Sciatic nerve (tissue), 2 donors: ENCODE measurements at places on chromosomes 6 and 20.

- no peak for DNase-seq
Measured at GRCh38 chr6:158919865-158920264, 80.1 kb downstream of the RSPH3 start.

- DNase-seq = peak; percentile 83
Measured at GRCh38 chr20:54103067-54103761, 32.8 kb upstream of the BCAS1 start.

GRCh38 chr6:7674291-7674690 lies 51.6 kb upstream of the BMP6 start:
- DNase-seq = no peak

- DNase-seq = no peak
Measured at GRCh38 chr6:84358581-84358980, 131.1 kb upstream of the CEP162 start.

- DNase-seq = no peak
Measured at GRCh38 chr6:79184641-79185040, 49.8 kb downstream of the HMGN3 start.

GRCh38 chr6:169365567-169366257 lies 112.1 kb upstream of the THBS2 start:
- no peak for DNase-seq

DNA sequence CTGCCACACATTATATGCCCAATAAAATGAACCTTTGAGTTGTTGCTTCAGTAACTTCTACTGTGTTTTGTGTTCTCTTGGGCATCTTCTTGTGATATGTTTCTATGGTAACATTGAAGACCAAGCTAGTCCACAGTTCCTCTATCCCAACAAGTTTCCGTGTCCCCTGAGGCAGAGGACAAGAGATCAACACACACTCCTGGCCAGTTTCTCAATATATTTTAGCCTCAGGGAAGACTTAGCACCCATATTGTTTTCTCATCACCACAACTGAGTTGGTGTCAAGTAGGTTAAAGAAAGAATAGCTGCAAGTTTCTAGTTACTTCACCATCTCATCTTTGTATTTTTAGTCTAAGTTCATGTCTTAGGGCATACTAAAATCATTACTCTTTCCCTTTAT lies 277.5 kb downstream of the UST start:
- DNase-seq = no peak

- no peak for DNase-seq
Measured at GRCh38 chr20:17610566-17611289, 40.9 kb downstream of the DSTN start.

DNA sequence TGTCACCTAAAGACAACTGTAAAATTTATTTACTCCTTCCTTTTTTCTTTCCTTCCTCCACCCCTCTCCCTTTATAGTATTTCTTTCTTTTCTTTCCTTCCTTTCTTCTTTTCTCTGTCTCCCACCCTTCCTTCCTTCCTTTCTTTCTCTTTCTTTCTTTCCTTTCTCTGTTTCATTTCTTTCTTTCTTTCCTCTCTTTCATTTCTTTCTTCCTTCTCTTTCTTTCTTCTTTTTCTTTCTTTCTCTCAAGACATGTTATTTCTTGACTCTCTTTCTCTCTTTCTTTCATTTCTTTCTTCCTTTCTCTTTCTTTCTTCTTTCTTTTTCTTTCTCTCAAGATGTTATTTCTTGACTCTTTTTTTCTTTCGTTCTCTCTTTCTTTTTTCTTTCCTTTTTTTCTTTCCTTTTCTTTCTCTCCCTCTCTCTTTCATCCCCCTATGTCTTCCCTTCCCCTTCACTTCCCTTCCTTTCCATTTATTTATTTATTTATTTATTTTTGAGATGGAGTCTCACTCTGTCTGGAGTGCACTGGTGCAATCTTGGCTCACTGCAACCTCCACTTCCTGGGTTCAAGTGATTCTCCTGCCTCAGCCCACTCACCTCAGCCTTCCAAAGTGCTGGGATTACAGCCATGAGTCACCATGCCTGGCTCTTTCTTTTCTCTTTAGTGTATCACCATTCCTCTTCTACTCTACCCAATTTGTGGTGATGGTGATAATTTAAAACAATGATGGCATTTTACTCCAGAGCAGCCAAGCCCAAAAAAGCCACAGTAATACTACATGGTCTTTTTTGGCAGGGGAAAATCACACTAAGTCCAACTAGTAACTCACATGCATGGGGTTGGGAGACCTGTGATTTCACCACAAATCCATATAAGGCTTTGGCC lies 188.2 kb downstream of the ADGRG6 start:
- DNase-seq = no peak

DNA sequence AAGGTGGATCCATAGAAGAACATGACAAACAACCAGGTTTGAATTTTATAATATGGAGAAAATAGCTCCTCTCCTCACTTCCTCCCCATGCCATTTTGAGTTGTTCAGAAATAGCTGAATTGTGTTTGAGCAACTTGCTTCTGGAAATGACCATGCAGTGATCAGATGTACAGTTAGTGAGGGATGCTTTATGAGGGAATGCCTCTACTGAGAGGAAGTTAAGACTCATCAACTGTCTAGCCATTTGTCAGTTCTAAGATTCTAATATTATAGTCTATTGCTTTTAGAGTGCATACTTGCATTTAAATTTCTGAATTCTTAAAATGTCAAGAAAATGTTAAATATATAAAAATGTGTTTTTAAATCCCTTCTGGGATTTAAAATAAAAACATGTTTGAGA lies 3.8 kb downstream of the LAMA2 start:
- no peak for DNase-seq

- no peak for DNase-seq
Measured at GRCh38 chr6:129236001-129236517, 353.1 kb downstream of the LAMA2 start.

- no peak for DNase-seq
Measured at GRCh38 chr20:59331721-59332329, 31.4 kb downstream of the EDN3 start.

DNA sequence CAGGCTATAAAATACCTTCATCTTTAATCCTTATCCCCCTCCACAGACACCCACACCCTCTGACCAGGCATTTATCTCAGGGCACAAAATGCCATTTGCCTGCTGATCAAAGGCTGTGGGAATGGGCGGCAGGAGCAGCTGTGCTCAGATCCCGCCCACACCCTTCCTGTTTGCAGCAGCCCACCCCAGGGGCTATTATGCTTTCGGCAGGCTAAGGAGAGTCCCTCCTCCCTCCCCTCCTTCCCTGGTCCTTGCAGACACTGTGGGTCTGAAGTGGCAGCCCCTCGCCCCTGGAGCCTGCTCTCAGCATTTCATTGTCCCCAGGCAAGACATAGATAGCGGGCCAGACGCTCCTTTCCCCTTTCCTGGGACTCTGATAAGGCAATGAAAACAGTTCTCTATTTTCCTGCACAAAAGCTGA lies 220.8 kb upstream of the HEY2 start:
- no peak for DNase-seq

DNA sequence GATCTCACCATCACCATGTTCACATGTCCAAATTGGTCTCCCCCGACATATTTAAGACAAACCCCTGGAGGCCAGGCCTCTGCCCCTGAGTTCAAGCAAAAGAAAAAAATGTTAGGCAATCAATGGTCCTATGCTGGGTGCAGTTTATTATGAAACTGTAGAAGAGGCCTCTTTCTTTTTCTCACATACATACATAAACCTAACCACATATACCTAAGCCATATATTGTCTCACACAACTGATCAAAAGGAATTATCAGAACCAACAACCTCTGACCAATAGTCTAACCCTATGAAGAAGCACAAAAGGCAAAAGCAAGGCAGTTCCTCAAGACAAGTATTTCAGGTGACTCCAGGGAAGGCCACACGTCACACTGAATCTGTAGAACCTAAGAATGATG lies 49.9 kb downstream of the ILRUN start:
- DNase-seq = no peak

DNA sequence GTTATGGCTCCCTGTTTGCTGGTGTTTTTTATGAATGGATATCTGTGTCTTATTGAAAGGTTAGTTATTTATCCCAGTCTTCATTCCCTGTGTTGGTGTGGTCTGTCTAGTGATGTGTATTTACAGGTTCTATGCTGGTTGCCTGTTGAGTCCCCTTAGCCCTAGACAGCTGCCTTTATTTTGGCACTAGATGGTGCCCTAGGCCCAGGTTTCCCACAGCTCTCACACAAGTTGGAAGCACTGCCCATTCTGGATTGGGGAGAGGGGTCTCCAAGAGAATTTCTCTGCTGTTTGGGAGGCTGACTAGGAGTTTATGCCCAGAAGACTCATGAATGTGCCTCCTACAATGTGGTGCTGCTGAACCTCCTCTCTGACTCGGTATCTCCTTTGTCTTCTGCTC lies 12.4 kb downstream of the GRM1 start:
- DNase-seq = no peak

DNA sequence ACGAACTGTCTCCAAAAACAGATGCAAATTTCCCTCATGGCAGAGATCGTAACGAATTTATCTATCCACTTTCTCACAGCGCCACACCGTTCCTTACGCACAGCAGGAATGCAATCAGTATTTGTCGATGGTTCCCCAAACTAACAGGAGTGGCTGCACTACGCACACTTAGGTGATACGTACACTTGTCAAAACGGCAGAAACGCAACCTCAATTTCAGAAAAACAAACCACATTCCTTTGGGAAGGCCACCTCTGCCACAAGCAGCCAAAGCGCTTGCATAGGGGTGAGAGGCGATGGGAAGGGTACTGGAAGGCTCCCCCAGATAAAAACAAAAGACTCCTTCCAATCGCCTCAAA lies 638 bp downstream of the MDN1 start:
- no peak for DNase-seq

- no peak for DNase-seq
Measured at GRCh38 chr6:44176762-44177509, 18.3 kb downstream of the CAPN11 start.

DNA sequence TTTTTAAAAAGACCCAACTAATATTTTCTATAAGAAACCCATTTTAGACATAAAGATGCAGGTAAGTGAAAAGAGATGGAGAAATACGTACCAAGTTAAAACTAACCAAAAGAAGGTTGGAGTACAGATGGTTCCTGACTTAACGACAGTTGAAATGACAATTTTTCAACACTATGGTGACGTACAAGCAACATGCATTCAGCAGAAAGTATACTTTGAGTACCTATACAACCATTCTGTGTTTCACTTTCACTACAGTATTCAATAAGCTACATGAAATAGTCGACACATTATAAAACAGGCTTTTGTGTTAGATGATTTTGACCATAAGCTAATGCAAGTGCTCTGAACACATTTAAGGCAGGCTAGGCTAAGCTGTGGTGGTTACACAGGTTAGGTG lies 228.9 kb downstream of the RNGTT start:
- no peak for DNase-seq

- DNase-seq = no peak
Measured at GRCh38 chr20:13205425-13205824, 15.6 kb upstream of the ISM1 start.

DNA sequence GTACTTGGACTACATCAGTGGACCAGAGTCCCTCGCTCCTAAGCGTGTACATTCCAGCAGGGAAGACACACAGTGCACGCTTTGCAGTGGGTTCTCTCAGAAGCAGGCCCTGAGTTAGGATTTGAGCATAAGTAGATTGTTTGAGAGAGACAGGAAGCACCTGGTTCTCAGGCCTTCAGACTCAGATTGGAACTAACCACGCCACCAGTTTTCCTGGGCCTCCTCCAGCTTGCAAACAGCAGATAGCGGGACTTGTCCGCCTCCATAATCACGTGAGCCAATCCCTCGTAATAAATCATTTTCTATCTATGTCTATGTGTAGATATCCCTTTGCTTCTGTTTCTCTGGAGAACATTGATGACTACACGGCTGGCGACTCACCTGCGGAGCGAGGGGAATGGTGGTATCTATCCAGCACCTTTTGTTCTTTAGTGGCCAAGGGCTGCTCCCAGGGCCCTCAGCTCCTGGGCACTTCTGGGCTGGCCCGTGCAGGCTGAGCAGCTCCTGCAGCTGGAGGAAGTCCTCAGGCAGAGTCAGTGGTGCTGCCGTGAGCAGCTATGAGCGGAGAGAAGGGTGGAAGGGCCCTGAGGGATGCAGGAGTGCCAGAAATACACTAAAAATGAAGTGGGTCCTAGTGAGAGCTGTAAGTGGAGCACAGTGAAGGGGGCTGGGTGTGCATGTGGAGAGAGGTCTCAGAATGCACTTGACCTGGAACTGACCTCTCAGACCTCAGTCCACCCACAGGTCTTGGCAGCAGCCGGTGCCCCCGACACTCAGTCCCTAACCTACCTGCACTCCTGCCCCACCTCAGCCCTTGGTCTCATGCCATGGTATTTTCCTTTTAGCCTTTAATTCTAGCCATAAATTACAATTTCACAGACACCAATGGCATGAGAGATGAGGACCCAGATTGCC lies 76.9 kb downstream of the STK35 start:
- DNase-seq = no peak
